H7 (cell line): ENCODE measurements at places on chromosomes 1 and 21. TPM values are rescaled to one million over a fixed set of nuclear protein-coding genes. Genes with fewer than 3 reads are reported as not detected.

The TMPRSS3 gene
- total RNA-seq = not detected in 2 replicates

The LAX1 gene
- total RNA-seq = not detected in 2 replicates

The AMY1B gene
- not detected in 2 replicates for total RNA-seq

The PTCH2 gene
- 0.18 and 0.42 TPM in 2 replicates for total RNA-seq

The LCE1A gene
- not detected in 2 replicates for total RNA-seq

The UBAP2L gene
- 162 and 166 TPM in 2 replicates for total RNA-seq

The FCGR3B gene
- total RNA-seq = not detected in 2 replicates

The CFHR3 gene
- 0.87 and 3.0 TPM in 2 replicates for total RNA-seq

The TLCD4 gene
- total RNA-seq = 2.5 and 3.3 TPM in 2 replicates

The OLFML3 gene
- 226 and 276 TPM in 2 replicates for total RNA-seq

The NCF2 gene
- total RNA-seq = 0.14 TPM in 1 of 2 replicates, not detected in the other

The AK5 gene
- 0.35 and 1.2 TPM in 2 replicates for total RNA-seq

The KRTAP19-2 gene
- total RNA-seq = not detected in 2 replicates

The SLAMF6 gene
- not detected in 2 replicates for total RNA-seq

The LSM10 gene
- total RNA-seq = 14.4 and 14.5 TPM in 2 replicates

The UMODL1 gene
- total RNA-seq = 0.73 TPM in 1 of 2 replicates, not detected in the other

The TMCO1 gene
- total RNA-seq = 56.3 and 81.2 TPM in 2 replicates

The PALMD gene
- total RNA-seq = not detected in 2 replicates

The SPATA46 gene
- total RNA-seq = not detected in 2 replicates

The GUCA2A gene
- not detected in 2 replicates for total RNA-seq

The RAB3B gene
- 22.4 and 29.6 TPM in 2 replicates for total RNA-seq

The C1orf74 gene
- total RNA-seq = 5.9 and 6.1 TPM in 2 replicates

The AMPD1 gene
- 0.10 TPM in 1 of 2 replicates, not detected in the other for total RNA-seq

The ELF3 gene
- total RNA-seq = 3.6 and 6.9 TPM in 2 replicates

The EFNA3 gene
- 17.5 and 24.9 TPM in 2 replicates for total RNA-seq

The FCRL2 gene
- total RNA-seq = not detected in 2 replicates

The BGLAP gene
- total RNA-seq = 1.4 and 2.7 TPM in 2 replicates

The KIF2C gene
- total RNA-seq = 164 and 209 TPM in 2 replicates

The ARHGEF10L gene
- total RNA-seq = 54.8 and 76.9 TPM in 2 replicates

The MANEAL gene
- 9.9 and 11.6 TPM in 2 replicates for total RNA-seq

The MXRA8 gene
- 54.2 and 80.1 TPM in 2 replicates for total RNA-seq

The ABL2 gene
- 7.9 and 11.6 TPM in 2 replicates for total RNA-seq

The AADACL4 gene
- not detected in 2 replicates for total RNA-seq

The NR1I3 gene
- not detected in 2 replicates for total RNA-seq

The SLC25A34 gene
- total RNA-seq = 0.70 and 1.7 TPM in 2 replicates

The LRRC7 gene
- 0.11 and 0.24 TPM in 2 replicates for total RNA-seq

The EPHA2 gene
- total RNA-seq = 43.3 and 63.5 TPM in 2 replicates

The EPRS1 gene
- 161 and 180 TPM in 2 replicates for total RNA-seq

The PLA2G2F gene
- not detected in 2 replicates for total RNA-seq

The ACTL8 gene
- total RNA-seq = 0.97 and 1.4 TPM in 2 replicates

The GON4L gene
- total RNA-seq = 30.7 and 42.5 TPM in 2 replicates

The CEP350 gene
- total RNA-seq = 22.2 and 41.0 TPM in 2 replicates

The MOB3C gene
- 1.3 and 3.4 TPM in 2 replicates for total RNA-seq

The SPRR2A gene
- total RNA-seq = not detected in 2 replicates

The RIMS3 gene
- 20.0 and 20.7 TPM in 2 replicates for total RNA-seq

The IVL gene
- not detected in 2 replicates for total RNA-seq

The MACF1 gene
- total RNA-seq = 102 and 152 TPM in 2 replicates

The DNAJC6 gene
- total RNA-seq = 7.3 and 10.9 TPM in 2 replicates

The CSF3R gene
- 0.04 and 0.97 TPM in 2 replicates for total RNA-seq

The SPRR3 gene
- not detected in 2 replicates for total RNA-seq

The DTL gene
- total RNA-seq = 92.0 and 108 TPM in 2 replicates

The RAP1A gene
- total RNA-seq = 20.6 and 22.7 TPM in 2 replicates

The AHCTF1 gene
- total RNA-seq = 43.4 and 62.9 TPM in 2 replicates

The ASPM gene
- 48.3 and 65.0 TPM in 2 replicates for total RNA-seq

The CENPF gene
- 76.7 and 167 TPM in 2 replicates for total RNA-seq

The IFI16 gene
- 1.1 and 4.7 TPM in 2 replicates for total RNA-seq

The SPAG17 gene
- total RNA-seq = 0.67 and 1.8 TPM in 2 replicates

The TAS1R3 gene
- 0.14 TPM in 1 of 2 replicates, not detected in the other for total RNA-seq

The AVPR1B gene
- not detected in 2 replicates for total RNA-seq

The LEMD1 gene
- total RNA-seq = 19.4 and 25.1 TPM in 2 replicates
